ENCODE measurements at places on chromosomes 13 and 19. TPM values are rescaled to one million over a fixed set of nuclear protein-coding genes. Genes with fewer than 3 reads are reported as not detected.
A peak's percentile ranks its signal among the peaks of the same experiment; 100 is the strongest.

DNA sequence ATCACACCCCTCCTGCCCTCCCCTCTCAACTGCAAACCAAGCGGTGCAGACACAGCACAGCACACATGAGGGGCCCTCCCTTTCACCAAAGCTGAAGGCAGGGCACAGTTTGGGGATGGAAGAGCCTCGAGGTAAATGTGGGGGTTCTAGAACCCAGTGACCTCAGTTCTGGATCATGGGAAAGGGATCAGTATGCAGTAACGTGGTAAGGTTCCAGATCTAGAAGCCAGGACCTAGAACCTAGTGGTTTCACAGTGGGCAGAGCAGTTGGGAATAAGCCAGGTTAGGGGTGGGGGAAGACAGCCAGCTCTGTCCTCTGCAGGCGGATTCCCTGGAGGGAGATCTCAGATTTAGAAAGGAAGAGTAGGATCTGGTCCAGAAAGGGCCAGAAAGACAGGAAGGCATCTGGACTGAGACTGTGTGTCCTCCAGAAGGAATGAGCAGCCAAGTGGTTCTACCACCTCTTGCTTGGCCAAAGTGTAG is 3.1 kb downstream of the FTL start:
- DNase-seq, result no peak

DNA sequence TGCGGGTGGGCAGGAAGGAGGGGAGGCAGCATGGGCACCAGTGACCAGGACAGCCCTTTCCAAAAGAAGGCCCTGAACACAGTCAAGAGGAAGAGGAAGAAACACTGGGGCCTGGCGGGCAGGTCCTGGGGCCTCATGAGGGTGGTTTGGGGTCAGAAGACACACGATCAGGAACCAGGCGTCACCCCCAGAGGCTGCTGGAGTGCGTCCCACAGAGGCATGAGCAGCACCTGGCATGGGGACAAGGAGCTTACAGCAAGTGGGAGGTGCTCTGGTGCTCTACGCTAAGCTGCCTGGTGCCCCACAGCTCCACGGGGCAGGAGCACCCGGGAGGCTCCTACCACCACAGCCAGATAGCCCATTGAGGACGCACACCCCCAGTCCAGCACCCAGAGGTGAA is 20.0 kb downstream of the ELL start:
- DNase-seq, result no peak

GRCh38 chr13:59274958-59275727 is 888.6 kb downstream of the DIAPH3 start:
- DNase-seq, result no peak

GRCh38 chr13:30985637-30986205 is 53.3 kb downstream of the TEX26 start:
- DNase-seq, result no peak

DNA sequence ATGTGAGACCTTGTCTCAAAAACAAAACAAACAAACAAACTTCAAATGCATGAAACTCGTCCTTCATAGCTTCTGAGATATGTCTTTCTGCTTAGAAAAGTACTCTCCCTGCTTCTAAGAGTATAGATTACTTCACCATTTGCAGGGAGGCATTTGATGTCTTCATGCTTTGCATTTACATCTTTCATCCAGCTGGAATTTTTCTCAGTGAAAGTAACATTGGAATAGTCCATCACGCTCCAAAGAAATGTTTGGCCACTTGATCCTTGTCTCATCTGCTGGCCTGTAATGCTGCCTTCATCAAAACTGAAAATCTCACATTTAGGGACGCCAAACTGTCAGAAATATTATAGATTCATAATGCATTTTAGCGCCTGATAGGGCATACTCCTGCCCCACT is 19.2 kb downstream of the PNMA8A start:
- no peak for DNase-seq

GRCh38 chr19:29680447-29680846 is 15.2 kb downstream of the PLEKHF1 start:
- peak; percentile 92 for DNase-seq

DNA sequence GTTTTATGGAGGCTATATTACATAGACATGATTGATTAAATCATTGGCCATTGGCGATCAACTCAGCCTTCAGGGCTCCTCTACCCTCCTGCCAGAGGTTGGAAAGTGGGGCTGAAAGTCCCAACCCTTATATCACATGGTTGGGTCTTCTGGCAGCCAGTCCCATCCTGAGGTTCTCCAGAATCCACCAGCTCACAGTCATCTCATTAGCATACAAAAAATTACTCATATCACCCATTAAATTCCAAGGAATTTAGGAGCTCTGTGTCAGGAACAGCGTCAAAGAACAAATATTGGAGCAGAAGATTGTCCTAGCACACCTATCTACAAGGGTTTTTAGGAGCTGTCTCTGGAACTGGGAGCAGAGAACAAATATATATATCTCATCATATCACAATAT is 39.4 kb upstream of the FARP1 start:
- DNase-seq, result no peak

DNA sequence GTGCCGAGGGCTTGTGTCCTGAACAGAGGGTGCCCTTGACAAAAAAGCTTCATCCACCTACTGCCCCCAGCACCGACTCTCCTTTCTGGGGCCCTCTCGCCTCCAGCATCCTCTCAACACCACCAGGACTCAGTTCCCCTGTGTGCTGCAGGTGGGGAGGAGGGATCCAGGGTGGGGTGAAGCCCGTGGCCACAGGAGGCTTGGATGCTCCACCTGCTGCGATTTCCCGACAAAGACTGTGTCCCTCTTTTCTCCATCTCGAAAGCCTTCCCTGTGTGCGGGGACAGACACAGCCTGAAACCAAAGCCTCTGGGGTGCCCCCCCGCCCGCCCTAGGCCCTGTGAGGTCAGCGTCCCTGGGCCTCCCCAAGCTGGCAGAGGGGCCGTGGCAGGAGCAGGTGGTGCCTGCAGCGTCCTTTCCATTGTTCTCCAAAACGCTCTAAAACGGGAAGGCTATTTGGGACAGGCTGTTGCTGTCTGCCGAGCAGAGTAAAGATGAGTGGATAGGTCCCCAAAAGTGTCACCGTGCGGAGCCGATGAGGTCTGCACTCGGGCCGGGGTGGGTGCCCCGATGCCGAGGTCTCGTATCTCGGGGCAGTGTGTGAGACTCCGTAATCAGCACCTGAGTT is 185.7 kb downstream of the PTPRS start:
- no peak for DNase-seq

DNA sequence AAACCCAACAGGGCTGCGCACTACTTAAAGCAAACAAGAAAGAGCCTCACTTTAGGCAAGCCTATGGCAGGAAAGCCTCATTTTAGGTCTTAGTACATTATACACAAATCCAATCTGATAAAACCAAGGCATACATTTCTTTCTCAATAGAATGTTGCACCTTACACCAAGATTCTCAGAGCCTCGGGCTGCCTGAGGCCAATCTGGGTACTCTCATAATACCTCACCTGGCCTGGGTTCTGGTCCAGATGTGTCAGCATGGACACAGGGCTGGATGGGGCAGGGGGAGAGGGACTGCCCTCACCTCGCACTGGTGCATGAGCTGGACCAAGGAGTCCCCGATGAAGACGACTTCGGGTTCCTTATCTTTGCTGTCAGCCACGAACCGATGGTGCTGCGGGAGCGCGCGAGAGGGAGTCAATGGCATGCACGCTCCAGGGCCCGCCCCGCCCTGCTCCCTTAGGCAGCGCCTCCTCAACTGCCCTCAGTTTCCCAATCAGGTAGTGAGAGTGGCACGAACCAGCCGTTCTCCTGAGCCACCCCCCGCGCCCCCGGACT is at the start of gene PRR19:
PRR19 (plus strand) TSS at position 487 of the 558 bp plus-strand sequence. CDS start 7,453 bp downstream, outside the sequence.
- DNase-seq, result peak; percentile 50

DNA sequence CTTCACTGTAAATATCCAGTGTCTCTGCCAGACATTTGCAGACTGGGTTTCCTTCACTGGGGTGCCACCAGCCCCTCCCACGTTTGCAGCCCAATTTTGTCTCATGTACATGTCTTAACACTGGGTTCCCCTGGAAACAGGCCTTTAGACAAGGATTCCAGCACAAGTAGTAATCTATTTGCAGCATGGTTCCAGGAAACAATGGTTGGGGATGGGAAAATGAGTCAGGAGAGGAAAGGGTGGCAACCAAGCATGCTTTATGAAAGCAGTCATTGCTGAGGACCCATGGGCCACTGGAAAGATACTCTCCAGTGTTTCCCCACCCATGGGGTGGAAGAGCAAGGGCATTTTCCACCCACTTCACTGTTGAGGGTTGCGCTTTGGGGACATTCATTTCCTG is 53.6 kb upstream of the FARP1 start:
- DNase-seq, result no peak

DNA sequence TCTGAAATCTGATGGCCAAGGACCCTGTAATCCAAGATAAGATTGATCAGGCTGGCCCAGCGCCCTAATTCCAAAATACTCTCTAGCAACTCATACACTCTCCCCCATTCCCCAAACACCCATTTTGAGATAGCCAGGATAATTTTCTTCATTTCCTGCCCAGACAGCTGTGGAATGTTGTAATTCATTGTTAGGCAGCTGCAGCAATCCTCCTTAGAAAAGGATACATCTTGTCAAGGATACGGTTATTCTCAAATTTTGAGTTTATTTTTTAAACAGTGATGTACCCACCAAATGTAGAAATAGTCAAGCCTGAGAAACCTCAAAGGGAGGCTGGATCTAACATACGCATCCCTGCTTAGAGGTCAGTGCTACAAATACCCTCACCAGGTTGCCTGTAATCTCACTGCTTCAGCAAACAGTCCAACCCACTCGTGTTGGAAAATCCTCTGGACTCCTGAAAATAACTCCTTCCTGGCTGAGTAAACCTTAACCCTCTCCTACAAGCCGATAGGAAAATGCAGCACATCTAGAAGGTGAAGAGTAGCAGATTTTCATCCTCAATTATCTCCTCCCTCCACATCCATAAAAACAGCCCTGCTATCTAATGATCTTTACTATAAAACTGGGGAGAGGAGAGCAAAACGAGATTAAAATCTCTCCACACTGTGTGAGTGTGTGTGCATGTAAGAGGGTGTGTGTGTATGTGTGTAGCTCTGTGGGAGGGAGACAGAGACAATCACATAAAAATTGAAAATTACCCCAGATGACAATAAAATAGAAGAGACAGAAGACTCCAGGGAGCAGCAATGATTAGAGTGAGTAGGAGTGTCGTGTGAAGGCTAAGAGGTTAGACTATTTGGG is 683.1 kb downstream of the DIAPH3 start:
- no peak for DNase-seq

DNA sequence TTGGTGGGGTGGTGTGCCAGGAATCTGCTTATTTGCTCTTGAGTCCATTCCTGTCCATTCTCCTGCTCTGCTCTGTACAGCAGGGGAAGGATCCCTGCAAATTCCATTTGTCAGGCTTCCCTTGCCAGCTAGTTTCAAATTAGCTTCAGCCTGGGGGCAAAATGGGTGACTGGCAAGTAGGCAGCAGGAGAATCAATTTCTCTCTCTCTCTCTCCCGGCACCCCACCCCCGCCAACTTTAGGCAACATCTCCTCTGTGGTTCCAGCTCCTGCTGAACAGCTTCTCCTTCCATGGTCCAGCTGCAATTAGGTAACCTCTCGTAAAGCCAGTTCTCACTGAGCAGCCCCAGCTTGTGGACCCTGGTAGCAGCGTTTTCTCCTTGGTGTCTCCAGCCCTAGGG is 6.7 kb upstream of the MYCBP2 start:
- DNase-seq, result no peak

DNA sequence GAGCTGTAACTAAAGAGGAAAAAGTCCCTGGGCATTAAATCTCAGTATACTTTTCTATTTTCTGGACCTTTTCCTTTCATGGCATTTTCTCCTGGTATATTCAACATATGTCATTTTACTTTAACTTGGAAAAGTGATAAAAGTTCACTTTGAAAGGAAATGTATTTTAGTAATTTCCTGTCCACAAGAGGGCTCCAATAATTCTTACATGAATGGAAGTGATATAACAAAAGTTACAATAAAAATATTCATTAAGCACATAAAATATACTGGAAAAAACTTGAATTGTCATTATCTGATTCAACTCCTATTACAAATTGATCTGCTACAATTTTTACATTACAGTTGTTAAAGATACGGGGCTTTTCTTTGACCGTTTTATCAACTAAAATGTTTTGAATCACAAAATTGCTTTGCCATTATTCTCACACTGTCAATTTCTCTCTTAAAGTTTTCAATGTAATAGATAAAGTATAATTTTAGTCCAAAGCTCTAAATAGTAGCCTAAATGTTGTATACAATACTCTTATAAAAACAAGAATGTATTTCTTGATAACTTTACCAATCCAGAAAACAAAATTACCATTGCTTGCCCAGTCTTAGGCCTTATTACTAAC is 4.9 kb downstream of the UBL3 start:
- DNase-seq, result no peak

DNA sequence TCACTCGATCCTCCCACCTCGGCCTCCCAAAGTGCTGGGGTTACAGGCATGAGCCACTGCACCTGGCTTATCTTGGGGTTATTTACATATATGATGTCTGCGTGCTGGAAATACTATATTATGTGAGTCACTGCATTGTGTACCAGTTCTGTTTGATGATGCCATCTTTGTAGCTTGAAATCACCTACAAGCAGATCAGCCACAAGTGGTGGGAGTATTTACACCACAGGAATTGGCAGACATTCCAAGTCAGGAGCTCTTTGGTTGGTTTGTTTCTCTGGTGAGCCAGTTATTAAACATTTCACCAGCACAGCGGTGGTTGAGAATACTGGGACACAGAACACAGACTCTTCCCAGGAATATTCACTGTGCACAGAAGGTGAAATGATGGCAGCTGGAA is 4.5 kb upstream of the TIMM44 start:
- DNase-seq, result no peak

DNA sequence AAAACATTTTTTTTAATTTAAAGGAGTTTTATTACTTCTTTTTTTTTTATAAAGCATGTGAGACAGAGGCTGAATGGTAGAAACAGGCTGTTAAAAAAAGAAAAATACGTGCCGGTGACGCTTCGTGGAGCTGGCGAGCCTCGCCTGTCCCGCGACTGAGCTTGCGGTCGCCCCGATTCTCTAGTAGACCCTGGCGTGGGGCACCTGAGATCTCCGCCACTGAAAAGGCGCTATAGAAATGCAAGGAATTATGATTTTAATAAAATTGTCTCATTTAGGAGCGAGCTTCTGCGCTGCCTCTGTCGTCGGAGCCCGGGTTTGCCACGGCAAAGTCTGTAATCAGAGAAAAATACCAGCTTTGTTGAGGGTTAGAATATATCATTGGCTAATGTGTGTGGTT is 18.4 kb downstream of the NFIX start:
- no peak for DNase-seq

- DNase-seq, result no peak
Observed at GRCh38 chr13:26965952-26966700, 205.5 kb downstream of the USP12 start.

GRCh38 chr13:51057906-51058305 is 53.2 kb downstream of the C13orf42 start:
- no peak for DNase-seq

DNA sequence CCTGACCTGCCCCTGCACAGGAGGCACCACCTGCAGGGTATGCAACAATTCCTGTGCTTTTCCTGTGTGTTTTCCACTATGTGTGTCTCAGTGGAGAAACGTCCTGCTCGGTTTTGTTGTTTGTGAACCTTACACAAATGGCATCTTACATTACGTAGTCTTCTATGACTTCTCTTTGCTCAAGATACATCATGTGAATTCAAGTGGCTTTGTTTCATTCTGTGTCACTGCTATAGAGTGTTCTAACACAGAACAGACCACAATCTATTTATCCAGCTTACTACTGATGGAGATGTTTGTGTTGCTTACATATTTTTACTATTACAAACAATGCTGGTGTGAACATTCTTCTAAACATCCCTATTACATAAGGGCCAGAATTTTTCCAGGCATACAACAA is 97.7 kb downstream of the ANKRD10 start:
- DNase-seq, result no peak

The RGL3 gene
- not detected for total RNA-seq

The NUDT15 gene
- 12.3 TPM for total RNA-seq

The FUZ gene
- 15.6 TPM for total RNA-seq

The KIR3DL2 gene
- 1.3 TPM for total RNA-seq

The IL4I1 gene
- total RNA-seq, result 22.2 TPM

The PTPRS gene
- total RNA-seq, result 1.8 TPM

All from activated CD4-positive, alpha-beta T cell treated with anti-CD3 and anti-CD28 coated beads for 36 hours (primary cell).